Naive B cell (primary cell): ENCODE measurements at places on chromosomes 2 and 18.

DNA sequence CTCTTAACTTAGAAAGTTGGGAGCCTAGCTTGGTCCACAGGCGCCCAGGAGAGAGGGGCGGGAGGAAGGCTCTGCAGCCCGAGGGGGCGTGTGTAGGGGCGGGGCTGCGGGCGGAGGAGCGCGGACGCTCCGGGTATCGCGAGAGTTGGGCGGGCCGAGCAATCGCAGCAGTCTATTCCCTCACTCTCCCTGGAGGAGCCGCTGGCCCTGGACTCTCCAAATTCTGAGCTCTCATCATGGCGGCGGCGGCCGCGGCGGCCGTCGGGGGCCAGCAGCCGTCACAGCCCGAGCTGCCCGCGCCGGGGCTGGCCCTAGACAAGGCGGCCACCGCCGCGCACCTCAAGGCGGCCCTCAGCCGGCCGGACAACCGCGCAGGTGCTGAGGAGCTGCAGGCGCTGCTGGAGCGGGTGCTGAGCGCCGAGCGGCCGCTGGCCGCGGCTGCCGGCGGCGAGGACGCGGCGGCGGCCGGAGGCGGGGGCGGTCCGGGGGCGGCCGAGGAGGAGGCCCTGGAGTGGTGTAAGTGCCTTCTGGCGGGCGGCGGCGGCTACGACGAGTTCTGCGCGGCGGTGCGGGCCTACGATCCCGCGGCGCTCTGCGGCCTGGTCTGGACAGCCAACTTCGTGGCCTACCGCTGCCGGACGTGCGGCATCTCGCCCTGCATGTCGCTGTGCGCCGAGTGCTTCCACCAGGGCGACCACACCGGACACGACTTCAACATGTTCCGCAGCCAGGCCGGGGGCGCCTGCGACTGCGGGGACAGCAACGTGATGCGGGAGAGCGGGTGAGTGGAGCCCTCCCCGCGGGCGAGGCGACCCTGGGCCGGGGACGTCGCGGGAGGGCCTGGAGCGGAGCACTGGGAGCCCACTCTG, at the start of gene UBR3:
TSS of gene UBR3 (plus strand) at position 183 of the 869 bp plus-strand sequence. CDS start at position 237, 54 bp downstream.
- peak within 1 kb of the TSS; percentile 87 for H3K27ac ChIP-seq
- H3K36me3 ChIP-seq: no peaks in the 10 kb centered on the region
- peak within 1 kb of the TSS; percentile 87 for H3K4me3 ChIP-seq
- H3K4me1 ChIP-seq: peaks cover 38% of the 10 kb centered on the region

DNA sequence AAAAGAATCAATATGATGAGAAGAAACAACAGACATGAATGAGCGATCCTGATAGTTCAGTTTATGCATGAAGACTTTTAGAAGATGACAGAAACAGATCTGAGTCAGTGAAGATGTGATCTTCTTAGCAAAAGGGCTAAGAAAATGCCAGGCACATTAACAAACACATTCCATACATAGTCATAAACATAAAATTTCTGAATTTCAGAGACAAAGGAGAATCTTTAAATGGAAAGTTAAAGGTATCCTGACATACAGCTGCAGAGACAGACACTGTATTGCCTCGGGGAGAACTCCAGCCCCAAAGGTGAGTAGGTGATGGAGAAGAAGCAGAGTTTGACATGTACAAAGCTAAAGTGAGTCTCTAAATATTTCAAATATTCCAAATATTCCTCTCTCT, 40.6 kb upstream of the FN1 start:
- H3K4me1 ChIP-seq: no peaks in the 10 kb centered on the region
- no peak overlapping the region for H3K27ac ChIP-seq
- no peak overlapping the region for H3K4me3 ChIP-seq
- no peaks in the 10 kb centered on the region for H3K36me3 ChIP-seq
- H3K27me3 ChIP-seq: peaks cover 17% of the 10 kb centered on the region

DNA sequence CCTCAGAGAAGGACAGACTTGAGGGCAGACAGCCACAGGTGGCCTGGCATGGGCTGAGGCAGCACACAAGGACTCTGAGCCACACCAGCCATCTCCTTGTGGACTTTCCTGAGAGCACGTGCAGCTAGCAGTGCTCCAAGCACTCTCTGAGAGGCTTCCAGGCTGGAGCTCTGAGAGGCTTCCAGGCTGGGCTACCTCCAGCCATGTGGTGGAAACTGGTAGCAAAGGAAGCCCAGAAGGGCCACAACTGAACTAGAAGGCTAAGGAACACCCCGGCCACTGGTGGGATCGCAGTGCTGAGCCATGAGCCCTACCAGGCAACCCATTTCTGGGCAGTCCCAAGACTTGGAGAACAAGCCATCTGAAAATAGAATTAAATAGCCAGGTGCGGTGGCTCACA, 39.5 kb downstream of the BCL11A start:
- H3K36me3 ChIP-seq: peaks cover 51% of the 10 kb centered on the region
- peaks cover 89% of the 10 kb centered on the region for H3K4me1 ChIP-seq
- peak overlapping the region; percentile 83 for H3K27ac ChIP-seq
- DNase-seq: no peak
- H3K27me3 ChIP-seq: no peaks in the 10 kb centered on the region
- H3K4me3 ChIP-seq: no peak overlapping the region

DNA sequence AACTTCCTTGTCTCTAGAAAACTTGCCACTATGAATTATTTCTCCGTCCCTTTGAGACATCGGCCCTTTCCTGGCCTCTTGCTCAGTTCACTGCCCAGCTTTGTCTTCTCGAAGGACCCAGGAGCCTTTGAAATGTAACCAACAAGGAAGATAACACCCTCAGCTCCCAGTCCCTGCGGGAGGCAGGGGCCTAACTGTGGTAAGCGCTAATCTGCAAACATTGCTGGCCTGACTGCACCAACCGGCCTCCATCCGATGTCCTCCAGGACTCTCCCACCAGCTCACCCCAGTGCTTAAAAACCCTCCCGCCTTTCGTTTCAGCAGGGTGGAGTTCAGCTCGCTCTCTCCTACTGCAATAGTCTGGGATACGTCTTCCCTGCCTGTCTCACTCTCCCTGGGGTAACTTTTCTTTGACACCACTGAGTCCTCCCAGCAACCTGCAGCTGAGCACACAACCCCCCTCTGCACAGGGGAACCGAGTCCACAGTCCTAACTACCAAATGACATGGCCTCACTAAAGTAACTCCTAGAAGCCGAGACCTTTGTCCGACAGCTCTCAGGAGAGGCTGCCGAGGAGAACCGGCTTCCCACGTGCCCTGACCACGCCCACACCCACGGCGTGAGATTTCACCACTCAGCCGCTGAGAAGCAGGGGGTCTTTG, 76.1 kb downstream of the MBP start:
- H3K27ac ChIP-seq: peak overlapping the region; percentile 98
- H3K27me3 ChIP-seq: no peaks in the 10 kb centered on the region
- peak overlapping the region; percentile 81 for H3K4me3 ChIP-seq
- peaks cover 83% of the 10 kb centered on the region for H3K4me1 ChIP-seq
- peaks cover 4% of the 10 kb centered on the region for H3K36me3 ChIP-seq

GRCh38 chr2:184297085-184297484, 301.2 kb upstream of the ZNF804A start:
- no peak overlapping the region for H3K27ac ChIP-seq
- H3K36me3 ChIP-seq: no peaks in the 10 kb centered on the region
- H3K4me3 ChIP-seq: no peak overlapping the region
- H3K4me1 ChIP-seq: no peaks in the 10 kb centered on the region
- no peaks in the 10 kb centered on the region for H3K27me3 ChIP-seq

- DNase-seq: no peak
- H3K4me3 ChIP-seq: no peak overlapping the region
- H3K4me1 ChIP-seq: peaks cover 12% of the 10 kb centered on the region
- no peak overlapping the region for H3K27ac ChIP-seq
- H3K36me3 ChIP-seq: no peaks in the 10 kb centered on the region
- peaks cover 4% of the 10 kb centered on the region for H3K27me3 ChIP-seq
Measured at GRCh38 chr2:75325594-75325993, 126.3 kb upstream of the TACR1 start.

GRCh38 chr18:68830256-68831045, 32.6 kb downstream of the CCDC102B start:
- H3K27me3 ChIP-seq: no peaks in the 10 kb centered on the region
- DNase-seq: no peak
- no peaks in the 10 kb centered on the region for H3K4me1 ChIP-seq
- no peaks in the 10 kb centered on the region for H3K36me3 ChIP-seq
- no peak overlapping the region for H3K27ac ChIP-seq

DNA sequence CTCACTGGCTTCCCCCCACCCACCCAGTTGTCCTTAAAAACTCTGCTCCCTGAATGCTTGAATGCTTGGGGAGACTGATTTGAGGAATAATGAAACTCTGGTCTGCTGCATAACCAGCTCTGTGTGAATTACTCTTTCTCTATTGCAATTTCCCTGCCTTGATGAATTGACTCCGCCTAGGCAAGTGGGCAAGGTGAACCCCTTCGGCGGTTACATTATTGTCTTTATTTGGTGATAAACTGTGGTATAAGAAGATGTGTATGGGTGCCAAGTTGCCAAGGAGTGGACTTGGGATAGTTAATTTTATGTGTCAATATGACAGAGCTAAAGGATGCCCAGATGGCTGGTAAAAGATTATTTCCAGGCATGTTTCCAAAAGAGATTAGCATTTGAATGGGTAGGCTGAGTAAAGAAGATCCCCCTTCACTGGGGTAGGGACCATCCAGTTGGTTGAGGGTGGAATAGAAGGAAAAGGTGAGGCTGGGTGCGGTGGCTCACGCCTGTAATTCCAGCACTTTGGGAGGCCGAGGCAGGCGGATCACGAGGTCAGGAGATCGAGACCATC, 98.5 kb upstream of the HAAO start:
- no peaks in the 10 kb centered on the region for H3K4me1 ChIP-seq
- no peaks in the 10 kb centered on the region for H3K36me3 ChIP-seq
- no peaks in the 10 kb centered on the region for H3K27me3 ChIP-seq
- H3K27ac ChIP-seq: no peak overlapping the region

- no peak overlapping the region for H3K4me3 ChIP-seq
- DNase-seq: no peak
- H3K4me1 ChIP-seq: peaks cover 31% of the 10 kb centered on the region
Measured at GRCh38 chr2:42025151-42025582, 22.7 kb upstream of the PKDCC start.

DNA sequence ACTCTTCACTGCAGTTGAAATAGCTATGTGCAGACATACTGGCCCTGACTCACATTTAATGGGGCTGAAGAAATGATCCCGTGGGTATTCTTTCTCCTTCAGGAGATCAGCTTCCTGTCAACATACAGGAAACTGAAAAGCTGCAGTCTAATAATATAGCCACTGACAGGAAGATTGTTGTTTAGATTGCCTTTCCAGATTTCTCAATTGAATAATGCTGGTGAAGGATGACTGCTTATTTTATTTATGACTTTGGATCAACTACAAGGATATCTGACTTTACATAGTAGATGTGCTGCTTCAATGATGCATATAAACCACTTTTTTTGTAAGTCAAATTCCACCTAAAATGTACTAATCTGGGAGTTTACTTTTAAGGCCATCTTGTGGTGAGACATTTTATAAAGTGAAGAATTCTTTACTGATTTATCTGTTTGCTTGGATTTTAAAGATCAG, 93.4 kb upstream of the MAP4K3 start:
- peaks cover 35% of the 10 kb centered on the region for H3K4me1 ChIP-seq
- DNase-seq: no peak
- H3K27me3 ChIP-seq: peaks cover 4% of the 10 kb centered on the region
- no peak overlapping the region for H3K4me3 ChIP-seq
- H3K36me3 ChIP-seq: no peaks in the 10 kb centered on the region

- DNase-seq: no peak
- H3K27ac ChIP-seq: no peak overlapping the region
- no peaks in the 10 kb centered on the region for H3K36me3 ChIP-seq
- no peak overlapping the region for H3K4me3 ChIP-seq
Measured at GRCh38 chr18:22914633-22915032, 18.5 kb upstream of the RBBP8 start.

GRCh38 chr2:28248511-28248910, 144.1 kb upstream of the FOSL2 start:
- no peaks in the 10 kb centered on the region for H3K27me3 ChIP-seq
- H3K36me3 ChIP-seq: peaks cover 17% of the 10 kb centered on the region
- H3K27ac ChIP-seq: no peak overlapping the region
- H3K4me1 ChIP-seq: no peaks in the 10 kb centered on the region

GRCh38 chr2:27955384-27956161, 65.0 kb downstream of the BABAM2 start:
- H3K27me3 ChIP-seq: no peaks in the 10 kb centered on the region
- H3K36me3 ChIP-seq: peaks cover 13% of the 10 kb centered on the region
- H3K4me3 ChIP-seq: no peak overlapping the region
- peak overlapping the region; percentile 25 for H3K27ac ChIP-seq
- DNase-seq: no peak

- H3K4me3 ChIP-seq: no peak overlapping the region
- no peaks in the 10 kb centered on the region for H3K4me1 ChIP-seq
- H3K27ac ChIP-seq: no peak overlapping the region
- peaks cover 65% of the 10 kb centered on the region for H3K27me3 ChIP-seq
- no peak for DNase-seq
Measured at GRCh38 chr2:8658064-8658862, 23.6 kb upstream of the ID2 start.

DNA sequence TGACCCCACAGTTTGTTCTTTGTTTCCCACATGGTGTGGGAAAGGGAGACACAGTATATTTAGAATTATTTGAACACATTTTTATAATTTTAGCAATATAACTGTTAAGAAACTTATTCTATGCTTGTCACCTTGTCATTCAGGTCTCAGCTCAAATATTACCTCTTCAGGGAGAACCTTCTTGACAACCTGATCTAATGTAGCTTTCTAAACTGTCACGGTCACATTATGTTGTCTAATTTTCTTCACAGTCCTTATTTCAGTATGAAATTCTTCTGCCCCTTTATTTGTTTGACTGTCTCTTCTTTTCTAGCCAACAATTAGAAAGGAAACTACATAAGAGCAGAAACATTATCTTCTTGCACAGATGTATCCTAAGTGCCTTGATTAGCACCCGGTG, 304.3 kb upstream of the PARD3B start:
- H3K36me3 ChIP-seq: no peaks in the 10 kb centered on the region
- no peak for DNase-seq
- no peaks in the 10 kb centered on the region for H3K4me1 ChIP-seq
- H3K27me3 ChIP-seq: no peaks in the 10 kb centered on the region
- H3K4me3 ChIP-seq: no peak overlapping the region

GRCh38 chr2:236124182-236124893, 43.8 kb downstream of the GBX2 start:
- H3K36me3 ChIP-seq: no peaks in the 10 kb centered on the region
- H3K4me1 ChIP-seq: no peaks in the 10 kb centered on the region
- DNase-seq: no peak
- no peak overlapping the region for H3K27ac ChIP-seq
- H3K4me3 ChIP-seq: no peak overlapping the region

GRCh38 chr2:234278556-234279255, 218.2 kb downstream of the ARL4C start:
- H3K27me3 ChIP-seq: peaks cover 33% of the 10 kb centered on the region
- no peak overlapping the region for H3K27ac ChIP-seq
- H3K4me1 ChIP-seq: no peaks in the 10 kb centered on the region
- no peak for DNase-seq
- no peak overlapping the region for H3K4me3 ChIP-seq

GRCh38 chr2:121791801-121792221, 36.4 kb downstream of the TSN start:
- H3K4me1 ChIP-seq: no peaks in the 10 kb centered on the region
- no peaks in the 10 kb centered on the region for H3K36me3 ChIP-seq
- no peak overlapping the region for H3K27ac ChIP-seq
- peaks cover 27% of the 10 kb centered on the region for H3K27me3 ChIP-seq
- no peak for DNase-seq
